ENCODE measurements at places on chromosomes 16 and 17. TPM values are rescaled to one million over a fixed set of nuclear protein-coding genes. Genes with fewer than 3 reads are reported as not detected.

Gene SDR42E1
- 0.22 TPM for total RNA-seq

Gene KRT27
- total RNA-seq: not detected

Gene FAM171A2
- 1.8 TPM for total RNA-seq

Gene TAOK2
- total RNA-seq: 62.0 TPM

Gene TSPOAP1
- total RNA-seq: 4.0 TPM

Gene TBC1D26
- under 0.01 TPM for total RNA-seq

Gene FGF11
- 1.7 TPM for total RNA-seq

Gene AATK
- total RNA-seq: 0.11 TPM

Gene TBC1D3I
- not detected for total RNA-seq

Gene NLRP1
- 21.5 TPM for total RNA-seq

Gene GPR179
- under 0.01 TPM for total RNA-seq

Gene KCNJ18
- total RNA-seq: not detected

Gene DNAI2
- not detected for total RNA-seq

Gene PABPN1L
- not detected for total RNA-seq

Gene TBC1D28
- total RNA-seq: not detected

Gene HSD17B1
- 2.3 TPM for total RNA-seq

Gene TEX14
- total RNA-seq: 0.11 TPM

Gene PRSS8
- not detected for total RNA-seq

Gene FOXN1
- total RNA-seq: under 0.01 TPM

Gene ARHGAP23
- total RNA-seq: 57.9 TPM

Gene INCA1
- total RNA-seq: 0.11 TPM

Gene FBXL16
- total RNA-seq: 0.37 TPM

Gene CAPNS2
- 0.87 TPM for total RNA-seq

Gene KLHL10
- total RNA-seq: not detected

Gene KRTAP1-5
- total RNA-seq: 54.1 TPM

Gene TMEM238L
- not detected for total RNA-seq

Gene WDR81
- 33.6 TPM for total RNA-seq

Gene MRPS23
- 31.3 TPM for total RNA-seq

Gene GNGT2
- not detected for total RNA-seq

Gene NLRC3
- under 0.01 TPM for total RNA-seq

Gene CES1
- 1.00 TPM for total RNA-seq

Gene CTRL
- 0.33 TPM for total RNA-seq

Gene TP53TG3
- total RNA-seq: not detected

Gene NHLRC4
- 2.0 TPM for total RNA-seq

Gene EVI2A
- total RNA-seq: 7.3 TPM

Gene CTF1
- total RNA-seq: 3.0 TPM

Gene TBC1D3C
- total RNA-seq: not detected

Gene MT1G
- total RNA-seq: not detected

Gene KRT14
- not detected for total RNA-seq

Gene CSH1
- total RNA-seq: not detected

Measured in uterine smooth muscle cell (primary cell).